Pancreas (tissue), 10 donors: ENCODE measurements at places on chromosomes 7 and 10.

DNA sequence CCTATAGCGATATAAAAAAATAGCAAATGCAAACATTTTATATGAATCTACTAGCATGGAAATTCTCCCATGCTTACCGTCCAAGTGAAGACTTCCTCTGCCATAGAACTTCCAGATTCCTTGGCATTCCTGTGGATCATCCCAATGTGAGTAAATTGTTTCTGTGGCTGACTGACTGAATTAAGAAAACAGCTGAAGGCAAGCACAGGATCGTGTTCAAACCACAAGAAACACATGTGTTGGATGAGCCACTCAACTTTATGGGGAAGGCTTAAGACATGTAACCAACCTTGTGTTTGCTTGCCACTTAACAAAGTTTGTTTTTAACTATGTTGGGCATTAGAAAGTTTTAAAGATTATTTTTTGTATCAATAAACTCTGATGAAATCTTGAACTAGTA, 2.6 kb upstream of the MYPN start:
- DNase-seq: no peak

DNA sequence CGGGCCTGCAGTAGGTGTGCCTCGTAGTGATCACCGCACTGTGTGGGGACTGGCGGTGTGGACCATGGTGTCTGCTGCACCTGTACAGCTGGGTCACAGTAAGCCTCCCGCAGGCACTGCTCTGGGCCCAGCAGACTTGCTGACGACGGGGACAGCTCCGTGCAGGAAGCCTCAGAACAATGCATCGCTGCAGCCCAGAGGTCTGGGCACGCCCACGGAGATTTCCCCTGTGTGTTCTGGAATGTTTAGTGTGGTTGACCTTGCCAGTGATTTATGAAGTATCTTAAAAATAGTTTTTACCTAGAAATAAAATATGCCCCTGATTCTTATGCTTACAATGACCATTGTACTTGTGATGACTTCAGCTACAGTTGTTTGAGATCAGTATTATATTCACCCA, 59.1 kb upstream of the ZNF32 start:
- no peak for DNase-seq

DNA sequence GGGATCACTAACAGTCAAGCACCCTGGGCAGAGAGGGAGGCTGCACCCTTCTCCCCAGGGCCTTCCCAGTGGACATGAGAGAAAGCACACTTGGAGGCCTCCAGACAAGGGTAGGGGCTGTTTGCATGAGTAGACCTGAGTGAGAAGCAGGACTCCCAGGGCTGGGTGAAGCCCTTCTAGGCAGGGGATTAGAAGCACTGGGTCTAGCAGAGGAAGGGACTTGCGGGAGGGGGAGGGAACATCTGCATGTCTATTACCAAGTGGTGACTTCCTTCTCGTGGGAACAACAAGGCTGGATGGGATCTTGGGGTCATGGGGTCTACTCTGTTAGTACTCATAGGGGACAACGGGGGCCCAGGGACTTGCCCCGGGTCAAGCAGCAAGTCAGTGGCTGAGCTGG, 67.8 kb downstream of the EMX2 start:
- no peak for DNase-seq

GRCh38 chr7:141649137-141649864, 52.7 kb downstream of the DENND11 start:
- no peak for DNase-seq

GRCh38 chr10:101260764-101261481, 31.7 kb upstream of the LBX1 start:
- no peak for DNase-seq

DNA sequence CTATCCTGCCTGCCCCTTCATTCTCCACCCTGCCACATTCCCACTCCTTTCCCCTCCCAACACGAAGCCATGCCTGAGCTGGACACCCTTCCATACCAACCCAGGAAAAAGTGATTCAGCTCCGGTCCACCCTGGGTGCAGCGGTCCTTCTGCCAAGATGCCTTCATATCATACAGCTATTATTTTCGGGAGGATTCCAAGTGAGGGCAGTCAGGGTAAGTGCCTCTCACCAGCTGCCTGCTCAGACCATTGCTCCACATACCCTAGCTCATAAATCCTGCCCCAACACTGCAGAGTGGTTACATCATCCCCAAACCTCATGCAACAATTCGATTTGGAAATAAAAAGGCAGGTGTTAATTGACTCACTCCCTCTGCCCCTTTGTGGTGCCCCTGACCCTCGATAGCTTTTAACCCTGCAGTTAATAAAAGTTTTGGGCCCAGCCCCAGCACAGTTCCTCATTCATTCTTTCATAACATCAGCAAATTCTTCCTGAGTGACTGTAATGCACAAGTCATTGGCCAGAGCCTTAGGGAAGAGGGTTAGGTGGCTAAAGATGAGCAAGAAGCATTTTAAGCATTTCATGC, 42.6 kb downstream of the ZNF503 start:
- DNase-seq: no peak

- DNase-seq: no peak
Observed at GRCh38 chr10:72241691-72242252, 25.7 kb upstream of the ASCC1 start.

DNA sequence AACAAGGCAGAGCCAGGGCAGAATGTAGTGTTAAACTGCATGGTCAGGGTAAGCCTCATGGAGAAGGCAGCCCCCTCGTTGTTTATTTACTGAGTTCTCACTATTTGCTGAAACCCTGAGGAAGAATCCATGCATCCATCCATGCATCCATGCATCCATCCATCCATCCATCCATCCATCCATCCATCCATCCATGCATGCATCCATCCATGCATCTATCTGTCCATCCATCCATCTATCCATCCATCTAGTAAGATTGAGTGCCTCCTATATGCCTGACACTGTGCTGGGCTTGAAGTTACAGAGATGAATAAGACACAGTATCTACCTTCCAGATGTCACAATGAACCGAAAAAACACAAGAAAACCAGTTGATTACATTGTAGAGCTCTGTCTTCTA, 201.4 kb upstream of the AGK start:
- DNase-seq: no peak

- no peak for DNase-seq
Observed at GRCh38 chr7:155198901-155199845, 98.5 kb upstream of the INSIG1 start.

DNA sequence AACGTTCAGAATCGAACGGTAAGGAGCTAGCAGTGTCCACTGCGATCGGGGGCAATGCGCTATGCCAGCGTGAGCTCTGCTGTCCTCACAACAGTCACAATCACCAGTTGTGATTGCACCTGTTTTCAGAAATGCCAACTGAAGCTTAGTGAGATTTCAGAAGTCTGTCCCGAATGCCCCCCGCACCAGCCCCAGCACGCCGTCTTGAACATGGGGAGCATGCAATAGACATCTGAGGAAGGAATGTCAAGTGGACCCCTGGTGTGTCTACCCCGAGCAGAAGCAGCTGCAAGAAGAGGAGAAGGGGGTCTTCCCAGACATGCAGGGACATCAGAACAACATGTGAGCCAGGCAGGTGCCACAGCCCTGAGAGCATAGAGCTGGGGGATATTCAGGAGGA, 125.7 kb upstream of the CHST15 start:
- no peak for DNase-seq

GRCh38 chr10:3949711-3950110, 164.7 kb upstream of the KLF6 start:
- no peak for DNase-seq

DNA sequence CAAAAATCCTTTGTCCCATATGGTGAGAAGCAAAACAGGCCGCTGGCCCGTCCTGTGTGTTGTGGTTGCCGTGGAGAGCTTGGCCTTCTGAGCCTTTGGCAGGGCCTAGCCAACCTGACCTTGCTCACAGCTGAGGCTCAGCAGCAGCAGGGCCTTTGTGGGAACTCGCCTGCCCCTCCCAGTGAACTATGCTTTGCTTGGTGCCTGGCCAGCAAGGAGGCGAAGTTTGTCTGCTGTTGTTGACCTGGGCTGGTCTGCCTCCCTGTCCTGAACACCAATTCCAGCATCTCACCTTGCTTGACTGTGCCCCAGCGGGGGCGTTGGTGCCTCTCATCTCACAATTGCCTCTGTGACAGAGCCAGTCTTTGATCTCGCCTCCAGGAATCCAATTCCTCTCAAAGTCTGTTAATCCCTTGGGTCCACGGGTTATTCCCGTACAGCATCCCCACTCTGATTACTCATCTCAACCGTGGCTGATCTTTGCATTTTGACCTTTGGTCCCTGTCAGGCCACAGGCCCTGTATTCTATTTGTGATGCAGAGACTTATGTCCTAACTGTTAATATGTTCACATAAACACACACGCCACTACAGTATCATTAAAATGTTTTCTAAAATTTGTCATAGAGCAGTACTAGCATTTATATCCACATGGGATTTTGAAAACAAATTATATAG, 22.6 kb downstream of the EPDR1 start:
- peak; percentile 93 for DNase-seq

GRCh38 chr7:8365499-8366110, 67.8 kb upstream of the NXPH1 start:
- DNase-seq: no peak

- DNase-seq: no peak
Observed at GRCh38 chr10:113068178-113068890, 118.3 kb downstream of the TCF7L2 start.

GRCh38 chr7:131893631-131894340, 337.4 kb upstream of the PODXL start:
- DNase-seq: no peak

- DNase-seq: no peak
Observed at GRCh38 chr7:158655931-158656441, 48.6 kb downstream of the NCAPG2 start.

- peak; percentile 10 for DNase-seq
Observed at GRCh38 chr10:43939939-43940820, 291.5 kb upstream of the ZNF32 start.

GRCh38 chr10:58394471-58394870, 9.3 kb downstream of the TFAM start:
- DNase-seq: no peak

DNA sequence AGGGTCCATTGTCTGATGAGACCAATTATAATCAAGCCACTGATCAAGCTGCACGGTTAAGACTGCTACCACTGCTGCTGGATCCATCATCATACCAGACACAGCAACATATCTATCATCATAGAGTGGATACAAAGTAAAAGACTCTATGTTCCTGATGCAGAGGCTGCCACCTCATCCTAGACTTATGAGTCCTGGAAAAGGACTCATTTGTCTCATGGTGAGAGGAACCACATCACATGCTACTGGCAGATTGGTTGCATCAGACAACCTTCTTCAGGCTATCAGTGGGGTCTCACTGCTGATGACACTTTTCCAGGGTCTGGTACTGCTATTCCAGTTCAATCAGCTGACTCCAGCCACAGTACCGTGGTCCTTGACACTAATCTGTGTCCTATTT, 79.0 kb downstream of the ABI1 start:
- DNase-seq: no peak

DNA sequence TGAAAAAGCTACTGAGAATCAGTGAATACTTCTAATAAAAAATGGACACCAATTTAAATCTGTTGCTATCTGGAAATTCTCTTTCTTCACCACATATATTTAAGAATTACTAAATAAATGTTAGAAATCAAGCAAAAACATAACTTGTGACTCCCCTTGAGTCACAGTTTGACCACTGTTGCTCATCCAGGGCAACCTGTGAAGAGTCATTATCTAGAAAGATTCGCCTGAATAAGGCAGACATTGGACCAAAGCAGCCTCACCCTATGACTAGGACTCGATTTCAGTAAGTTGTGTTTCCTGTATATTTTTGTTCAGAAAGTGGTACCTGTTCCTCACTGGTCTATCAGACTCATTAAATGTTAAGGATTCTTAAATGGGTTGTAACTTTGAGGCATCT, 572.4 kb downstream of the ATRNL1 start:
- DNase-seq: no peak

DNA sequence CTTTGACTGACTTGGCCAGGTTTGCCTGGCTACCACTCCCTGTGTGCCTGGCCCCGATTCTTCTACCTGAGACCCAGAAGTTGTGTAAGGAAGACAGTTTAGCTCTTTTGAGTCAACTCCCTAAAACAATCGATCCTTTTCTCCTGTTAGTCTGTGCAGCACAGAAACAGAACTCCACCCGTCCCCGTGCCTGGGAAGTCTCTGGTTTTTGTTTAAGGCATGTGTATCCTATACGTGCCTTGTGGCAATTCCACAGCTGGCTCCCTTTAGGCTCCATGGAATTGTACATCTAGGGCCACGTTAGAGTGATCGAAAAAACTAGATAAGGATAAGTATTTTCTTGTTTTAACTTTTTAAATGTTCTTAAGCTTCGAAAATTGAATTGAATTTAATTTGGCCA, 131.6 kb downstream of the BICC1 start:
- DNase-seq: no peak

DNA sequence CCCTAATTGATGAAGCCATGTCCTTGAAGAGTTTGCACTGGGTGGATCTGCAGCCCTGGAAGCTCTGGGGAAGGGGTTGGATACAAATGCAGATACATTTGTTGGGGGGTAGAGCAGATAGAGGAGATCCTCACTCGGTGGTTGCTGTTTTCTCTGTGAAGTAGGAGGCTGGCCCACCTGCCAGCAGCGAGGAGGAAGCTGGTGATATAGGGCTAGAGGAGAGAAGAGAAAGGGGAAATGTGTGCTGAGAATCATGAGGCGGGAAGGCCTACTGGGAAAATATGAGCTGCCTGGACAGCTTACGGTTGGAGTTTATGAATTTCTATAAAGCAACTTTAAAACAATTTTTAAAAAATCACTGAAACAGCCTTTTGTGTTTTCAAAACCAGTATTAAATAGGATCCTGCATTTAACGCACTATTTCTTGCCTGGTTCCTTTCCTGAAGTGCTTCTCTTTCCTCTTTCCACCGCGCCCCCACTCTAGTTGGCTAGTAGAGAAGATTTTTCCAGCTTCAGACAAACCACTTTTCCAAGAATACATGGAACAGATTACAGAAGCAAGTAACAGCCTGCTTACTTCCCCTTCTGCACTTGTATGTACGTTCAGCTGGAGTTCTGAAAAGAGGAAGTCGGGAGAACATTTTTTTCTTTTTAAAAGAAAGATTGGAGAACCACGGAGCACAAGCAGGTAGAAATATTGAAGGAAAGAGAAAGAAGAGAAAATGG, 100.6 kb upstream of the GLCCI1 start:
- no peak for DNase-seq

DNA sequence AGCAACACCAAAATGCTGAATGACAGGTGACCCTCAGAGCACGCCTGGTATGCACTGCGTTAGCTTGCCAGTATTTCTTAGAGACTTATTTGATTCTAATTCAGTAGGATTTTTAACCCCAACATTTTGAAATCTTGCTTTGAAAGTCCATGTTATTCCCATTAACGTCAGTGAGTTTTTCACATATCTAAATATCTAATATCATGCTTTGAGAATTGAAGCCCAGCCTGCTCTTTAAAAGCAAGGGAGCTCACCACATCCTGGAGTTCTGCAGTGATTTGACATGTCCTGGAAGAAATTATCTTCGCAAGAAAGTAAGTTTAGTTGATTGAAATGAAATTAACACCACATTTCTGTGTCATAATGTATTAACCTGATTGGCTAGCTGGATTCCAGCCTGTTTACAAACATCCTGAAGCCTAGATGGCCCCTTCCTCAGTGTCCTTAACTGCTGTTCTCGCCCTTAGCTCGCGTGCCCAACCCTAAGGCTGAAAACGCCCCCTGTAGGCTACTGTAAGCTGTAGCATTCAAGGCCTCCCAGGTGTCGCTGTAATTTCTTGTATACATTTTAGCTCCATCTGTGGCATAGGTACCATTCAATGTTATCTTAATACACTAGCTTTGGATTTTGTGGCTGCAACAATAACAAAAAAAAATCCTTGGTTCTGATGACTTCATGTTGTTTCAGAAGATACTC, 191.5 kb downstream of the MGMT start:
- DNase-seq: no peak

GRCh38 chr10:132710746-132711612, 75.0 kb downstream of the NKX6-2 start:
- peak; percentile 30 for DNase-seq

- no peak for DNase-seq
Observed at GRCh38 chr7:17095931-17096330, 202.5 kb upstream of the AHR start.
